ENCODE measurements at places on chromosomes 2 and 18.

GRCh38 chr2:205741256-205741978, 59.1 kb downstream of the NRP2 start:
- DNase-seq, result no peak

DNA sequence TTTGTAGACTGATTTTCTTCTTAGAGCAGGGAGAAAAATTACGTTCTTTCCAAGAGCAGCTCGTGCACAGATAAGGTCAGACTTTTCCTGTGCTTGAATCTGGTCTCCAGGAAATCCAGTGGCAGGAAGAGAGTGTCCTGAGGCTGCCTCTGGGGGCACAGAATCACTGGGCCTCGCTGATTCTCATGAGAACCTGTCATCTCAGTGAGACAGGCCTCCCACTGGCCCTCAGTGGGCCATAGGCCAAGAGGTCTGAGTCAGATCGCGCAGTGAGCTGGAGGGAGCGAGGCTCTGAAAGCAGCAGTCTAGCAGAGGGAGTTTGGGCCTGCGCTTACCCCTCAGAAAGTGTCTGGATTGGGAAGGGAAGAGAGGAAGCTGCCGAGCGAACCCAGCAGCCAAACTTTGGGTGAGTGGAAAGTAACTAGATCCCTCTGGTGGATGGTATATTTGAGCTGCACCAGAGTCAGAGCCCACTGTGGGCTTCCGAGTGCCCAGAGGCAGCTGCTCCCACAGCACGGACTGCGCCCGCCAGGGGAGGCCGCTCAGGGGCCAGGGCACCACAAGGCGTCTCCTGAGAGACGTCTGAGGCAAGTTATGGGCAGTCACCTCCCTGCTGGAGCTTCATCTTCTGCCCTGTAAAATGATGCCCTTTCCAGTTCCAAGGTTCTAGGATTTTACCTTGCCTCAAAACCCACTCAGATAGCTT, 8.2 kb downstream of the GDF7 start:
- no peak for DNase-seq

GRCh38 chr18:78772360-78773302, 207.0 kb upstream of the SALL3 start:
- no peak for DNase-seq

GRCh38 chr2:173666171-173666888, 298.8 kb downstream of the SP3 start:
- no peak for DNase-seq

DNA sequence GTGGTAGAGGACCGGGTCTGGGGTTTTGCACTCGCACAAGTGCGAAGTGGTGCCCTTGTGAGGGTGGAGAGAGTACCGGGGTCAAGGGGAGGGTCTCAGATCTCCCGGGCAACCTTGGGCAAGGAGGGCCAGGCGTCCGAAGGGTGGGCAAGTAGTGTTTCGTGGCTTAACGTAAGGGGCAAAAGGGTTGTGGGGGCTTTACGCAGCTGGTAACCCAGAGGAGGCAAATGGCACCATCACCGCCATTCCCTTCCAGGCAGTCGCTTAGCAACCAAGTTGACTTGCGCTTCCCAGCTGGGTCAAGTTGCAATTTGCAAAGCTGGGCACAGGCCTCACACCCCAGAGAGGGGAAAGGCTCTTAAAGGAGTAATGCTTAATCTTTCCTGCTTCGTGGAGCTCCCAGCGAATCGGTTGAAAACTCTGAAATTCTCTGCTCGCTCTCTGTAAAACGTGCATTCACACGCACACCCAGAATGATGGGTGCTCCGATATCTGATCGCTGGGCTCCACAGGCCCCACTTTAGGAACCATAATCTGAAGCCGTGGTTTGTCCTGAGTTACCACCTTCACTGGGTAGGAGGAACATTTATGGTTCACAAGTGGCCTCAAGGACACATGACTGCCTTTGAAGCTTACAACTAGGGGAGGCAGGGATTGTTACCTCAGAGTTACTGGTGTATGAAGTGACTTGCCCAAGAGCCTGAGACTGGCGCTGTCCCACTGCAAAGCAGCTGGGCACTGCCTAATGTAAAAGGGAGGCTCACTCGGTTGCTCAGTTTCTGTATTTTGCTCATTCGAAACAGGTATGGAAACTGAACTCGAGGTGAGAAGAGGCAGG, 127.9 kb downstream of the UXS1 start:
- peak; percentile 77 for DNase-seq

Data from posterior cingulate gyrus (tissue), 11 donors.